Fibroblast of skin of left quadriceps (primary cell): ENCODE measurements at places on chromosomes 12 and 14.

GRCh38 chr12:13812168-13812567, 169.2 kb downstream of the GRIN2B start:
- no peak for DNase-seq

DNA sequence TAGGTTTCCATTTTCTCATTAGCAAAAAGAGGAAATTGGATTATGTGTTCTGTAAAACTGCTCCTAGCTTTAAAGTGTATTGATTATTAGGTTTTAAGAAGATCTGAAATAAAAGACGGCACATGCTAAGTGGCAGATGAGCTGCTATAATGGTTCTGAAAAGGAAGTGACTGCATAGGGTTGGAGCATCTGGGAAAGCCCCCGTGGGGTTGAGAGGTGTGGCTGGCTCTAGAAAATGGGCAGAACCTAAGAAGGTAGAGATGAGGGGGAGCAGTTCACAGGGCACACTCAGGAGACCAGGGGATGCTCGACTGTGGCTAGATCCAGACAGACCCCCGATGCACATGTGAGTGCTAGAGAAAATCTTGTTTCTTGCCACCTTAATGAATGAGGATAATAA, 1.9 kb downstream of the IFNG-AS1 start:
- DNase-seq: no peak

- no peak for DNase-seq
Observed at GRCh38 chr14:62670526-62670925, 374.7 kb downstream of the KCNH5 start.

DNA sequence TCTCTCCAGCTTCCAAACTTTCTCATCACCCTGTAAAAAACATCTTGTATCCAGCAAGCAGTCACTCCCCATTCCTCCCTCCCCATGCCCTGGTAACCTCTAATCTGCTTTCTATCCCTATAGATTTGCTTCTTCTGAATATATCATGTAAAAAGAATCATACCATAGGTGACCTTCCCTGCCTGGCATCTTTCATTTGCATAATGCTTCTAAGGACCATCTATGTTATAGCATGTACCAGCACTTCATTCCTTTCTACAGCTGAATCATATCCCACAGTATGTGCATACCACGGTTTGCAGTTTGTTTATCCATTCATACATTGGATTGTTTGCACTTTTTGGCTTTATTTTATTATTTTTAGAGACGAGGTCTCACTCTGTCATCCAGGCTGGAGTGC, 22.9 kb upstream of the VPS37B start:
- DNase-seq: no peak

DNA sequence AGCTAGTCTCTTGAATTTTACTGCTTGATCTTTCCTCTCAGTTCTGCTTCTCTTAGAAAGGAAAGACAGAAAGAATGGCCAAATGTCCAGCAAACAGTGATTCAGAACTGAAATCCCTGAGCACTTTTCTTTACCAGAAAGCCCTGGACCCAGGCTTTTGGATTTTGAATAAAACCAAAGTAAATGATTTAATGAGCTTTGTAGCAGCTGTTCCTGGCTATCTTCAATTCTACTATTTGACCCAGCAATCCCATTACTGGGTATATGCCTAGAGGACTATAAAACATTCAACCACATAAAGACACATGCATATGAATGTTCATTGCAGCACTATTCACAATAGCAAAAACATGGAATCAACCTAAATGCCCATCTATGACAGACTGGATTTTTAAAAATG, 187.2 kb downstream of the PRKD1 start:
- no peak for DNase-seq

DNA sequence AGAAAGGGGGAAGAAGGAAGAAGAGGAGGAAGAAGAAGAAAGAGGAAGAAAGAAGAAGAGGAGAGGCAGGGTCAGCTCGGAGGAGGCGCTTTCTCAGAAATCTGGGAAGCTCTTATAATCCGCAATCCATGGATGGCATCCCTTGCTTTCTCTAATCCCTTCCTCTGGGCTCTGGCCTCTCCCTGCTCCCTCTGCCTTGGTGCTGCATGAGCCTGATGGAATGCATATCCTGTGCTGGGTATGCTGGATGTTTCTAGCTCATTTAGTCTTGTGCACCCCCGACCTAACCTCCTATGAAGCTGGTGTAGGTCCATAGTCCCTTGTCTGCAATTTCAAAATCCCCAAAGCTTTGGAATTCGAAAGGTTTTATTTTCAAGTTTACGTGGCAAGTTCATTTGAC, 94.2 kb upstream of the MYL2 start:
- no peak for DNase-seq

GRCh38 chr14:100914597-100915021, 11.1 kb upstream of the RTL1 start:
- DNase-seq: no peak

DNA sequence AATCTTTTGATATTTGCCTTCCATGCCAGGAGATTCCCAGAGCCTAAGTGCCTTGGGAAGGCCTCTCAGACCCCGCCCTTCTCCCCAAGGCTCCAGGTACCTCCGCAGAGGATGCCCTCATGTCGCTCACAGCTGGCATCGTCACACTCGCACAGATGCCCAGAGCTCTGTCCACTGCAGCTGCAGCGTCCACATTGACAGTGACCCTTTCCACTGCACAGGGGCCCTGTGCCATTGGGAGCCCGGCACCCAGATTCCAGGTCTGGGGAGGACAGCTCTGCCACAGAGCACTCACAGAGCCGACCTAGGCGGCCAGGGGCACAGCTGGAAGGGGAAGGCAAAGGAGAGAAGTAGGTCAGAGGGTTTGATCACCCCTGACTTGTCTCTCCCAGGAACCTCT, 12.3 kb upstream of the CSAD start:
- DNase-seq: no peak

GRCh38 chr12:95004610-95005009, 1.1 kb upstream of the NDUFA12 start:
- no peak for DNase-seq

DNA sequence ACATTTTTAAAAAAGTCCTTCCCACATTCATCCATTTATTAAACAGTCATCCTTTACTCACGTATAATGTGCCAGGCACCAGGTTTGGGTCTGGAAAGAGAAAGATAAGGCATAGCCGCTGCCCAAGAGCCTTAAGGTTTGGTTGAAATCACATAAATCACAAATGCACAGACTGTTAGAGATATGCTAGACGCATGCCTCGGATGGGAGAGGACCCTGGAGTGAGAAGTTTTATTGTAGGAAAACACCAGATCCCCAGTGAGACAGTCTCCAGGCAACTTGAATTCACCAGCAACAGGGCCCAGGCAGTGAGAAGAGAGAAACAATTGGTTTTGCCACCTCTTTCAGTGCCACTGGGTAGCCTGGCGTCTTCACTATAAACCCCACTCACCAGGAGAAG, 305.9 kb upstream of the AMIGO2 start:
- DNase-seq: no peak

DNA sequence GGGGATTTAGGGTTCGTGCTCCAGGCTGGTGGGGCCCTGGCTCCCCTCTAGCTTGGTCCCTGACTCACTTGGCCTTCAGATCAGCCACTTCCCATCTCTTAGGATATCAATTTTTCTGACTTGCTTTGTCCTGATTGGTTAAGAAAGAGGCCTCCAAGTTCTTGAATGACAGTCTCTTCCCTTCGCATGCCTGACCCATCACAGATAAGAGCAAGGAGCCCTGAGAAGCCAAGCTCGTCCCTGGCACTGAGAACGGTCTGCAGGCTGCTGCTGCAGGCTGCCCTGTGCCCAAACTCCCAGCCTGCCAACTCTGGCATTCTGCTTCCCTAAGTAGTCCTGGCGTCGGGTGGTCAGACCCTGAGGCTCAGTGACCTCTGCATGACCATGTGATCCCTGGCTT, 794 bp upstream of the LRTM2 start:
- no peak for DNase-seq

DNA sequence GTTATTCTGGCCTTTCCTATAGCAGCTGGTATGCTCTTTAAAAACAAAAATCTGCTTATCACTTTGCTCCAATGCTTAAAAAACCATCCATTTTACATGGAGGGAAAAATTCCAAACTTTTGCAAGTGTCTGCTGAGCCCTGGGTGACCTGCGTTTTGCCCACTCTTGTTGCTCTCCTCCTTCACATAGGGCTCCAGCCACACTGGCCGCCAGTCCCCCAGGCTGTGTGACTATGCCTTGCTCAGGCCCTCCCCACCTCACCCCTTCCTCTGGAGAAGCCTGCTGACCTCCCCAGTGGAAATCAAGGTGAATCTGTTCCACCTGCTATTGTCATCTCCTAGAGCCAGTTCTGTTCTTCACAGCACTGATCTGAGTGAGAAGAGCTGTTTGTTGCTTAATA, 126.9 kb downstream of the SLC25A47 start:
- DNase-seq: no peak

DNA sequence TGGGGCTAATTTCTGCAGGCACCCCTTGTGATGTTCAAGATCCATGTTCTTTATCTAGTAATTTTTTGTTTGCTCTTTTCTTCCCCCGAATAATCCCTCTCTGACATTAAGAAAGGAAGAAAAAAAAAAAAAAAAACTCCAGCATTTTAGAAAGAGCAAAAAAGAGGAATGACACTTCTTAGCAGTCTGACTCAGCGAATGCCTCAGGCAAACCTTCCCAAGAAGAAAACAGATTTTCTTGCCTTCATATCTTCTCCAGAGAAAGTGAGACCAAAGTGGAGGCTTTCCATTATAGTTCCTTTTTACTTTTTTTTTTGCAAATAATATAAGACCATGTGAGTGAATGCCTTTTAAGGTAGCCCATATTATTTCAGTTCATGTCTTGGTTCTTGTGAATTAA, 479.0 kb upstream of the SYT1 start:
- DNase-seq: no peak

GRCh38 chr12:114995891-114996290, 311.9 kb upstream of the TBX3 start:
- no peak for DNase-seq

- no peak for DNase-seq
Observed at GRCh38 chr12:10226086-10226485, 13.4 kb downstream of the GABARAPL1 start.
